Brain microvascular endothelial cell (primary cell): ENCODE measurements at places on chromosomes 6 and 20.
A peak's percentile ranks its signal among the peaks of the same experiment; 100 is the strongest.

GRCh38 chr6:120918137-120918536, 416.1 kb downstream of the TBC1D32 start:
- no peak for DNase-seq

GRCh38 chr6:163293286-163293685, 121.2 kb upstream of the QKI start:
- DNase-seq: no peak

GRCh38 chr20:16744178-16744807, 3.9 kb upstream of the OTOR start:
- no peak for DNase-seq

- DNase-seq: no peak
These were observed 47.3 kb downstream of the L3MBTL3 start for GRCh38 chr6:130065609-130066156.

DNA sequence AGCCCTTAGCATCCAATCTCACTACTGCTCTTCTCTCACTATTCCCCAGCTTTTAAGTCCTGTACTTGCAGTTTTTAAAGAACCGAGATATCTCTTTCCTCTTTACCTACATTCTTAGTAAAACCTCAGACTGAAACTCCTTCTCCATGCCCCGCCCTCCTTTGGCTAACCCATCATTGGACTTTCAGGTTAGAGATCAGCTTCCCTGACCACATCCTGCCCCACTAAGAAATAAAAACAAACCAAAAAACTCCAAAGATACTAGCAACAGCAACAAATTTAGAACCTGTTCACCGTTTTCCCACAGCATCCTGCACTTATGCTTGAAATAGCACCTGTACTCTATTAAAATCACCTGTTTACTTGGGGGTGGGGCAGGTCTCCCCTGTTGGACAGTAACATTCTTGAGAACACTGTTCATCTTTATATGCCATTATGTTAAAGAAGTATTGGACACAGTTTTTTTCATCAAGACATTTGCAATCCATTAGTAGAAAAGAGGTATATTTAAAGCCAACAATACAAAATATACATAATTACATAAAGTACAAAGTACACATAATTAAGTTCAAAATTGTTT, 16.3 kb upstream of the SMAP1 start:
- no peak for DNase-seq

- DNase-seq: no peak
These were observed 5.3 kb upstream of the STX11 start for GRCh38 chr6:144144996-144145395.

DNA sequence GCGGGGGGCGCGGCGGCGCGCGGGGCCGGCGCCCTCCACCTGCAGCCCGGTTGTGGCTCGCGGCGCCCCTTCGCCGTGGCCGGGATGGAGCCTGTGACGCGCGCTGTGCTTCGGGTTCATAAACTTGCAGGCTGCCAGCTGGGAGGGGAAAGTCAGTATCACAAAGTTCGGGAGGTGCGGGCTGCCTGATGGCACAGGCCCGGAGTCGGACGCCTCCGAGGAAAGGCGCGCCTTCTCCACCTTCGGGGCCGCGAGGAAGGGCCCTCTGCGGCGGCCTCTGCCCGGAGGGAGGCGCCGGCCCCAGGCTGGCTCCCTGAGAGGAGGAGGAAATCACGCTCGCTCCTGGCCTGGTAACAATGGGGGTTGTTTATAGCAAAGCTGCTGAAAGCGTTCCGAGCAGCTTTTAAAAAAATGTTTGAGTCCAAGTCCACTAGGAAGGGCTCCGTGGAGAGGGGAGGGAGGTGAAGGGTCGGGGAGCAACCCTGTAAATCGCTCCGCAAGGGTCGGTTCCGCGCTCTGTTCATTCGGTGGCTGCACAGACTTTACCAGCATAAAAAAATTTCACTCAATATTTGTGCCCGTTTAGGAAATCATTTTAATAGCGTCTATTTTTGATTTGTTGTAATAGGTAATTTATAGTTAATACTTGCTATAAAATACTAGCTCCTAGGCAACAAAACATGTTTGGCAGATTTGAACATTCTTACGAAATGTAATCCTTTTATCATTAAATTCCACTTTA, 1.0 kb downstream of the AFDN start:
- DNase-seq: no peak

DNA sequence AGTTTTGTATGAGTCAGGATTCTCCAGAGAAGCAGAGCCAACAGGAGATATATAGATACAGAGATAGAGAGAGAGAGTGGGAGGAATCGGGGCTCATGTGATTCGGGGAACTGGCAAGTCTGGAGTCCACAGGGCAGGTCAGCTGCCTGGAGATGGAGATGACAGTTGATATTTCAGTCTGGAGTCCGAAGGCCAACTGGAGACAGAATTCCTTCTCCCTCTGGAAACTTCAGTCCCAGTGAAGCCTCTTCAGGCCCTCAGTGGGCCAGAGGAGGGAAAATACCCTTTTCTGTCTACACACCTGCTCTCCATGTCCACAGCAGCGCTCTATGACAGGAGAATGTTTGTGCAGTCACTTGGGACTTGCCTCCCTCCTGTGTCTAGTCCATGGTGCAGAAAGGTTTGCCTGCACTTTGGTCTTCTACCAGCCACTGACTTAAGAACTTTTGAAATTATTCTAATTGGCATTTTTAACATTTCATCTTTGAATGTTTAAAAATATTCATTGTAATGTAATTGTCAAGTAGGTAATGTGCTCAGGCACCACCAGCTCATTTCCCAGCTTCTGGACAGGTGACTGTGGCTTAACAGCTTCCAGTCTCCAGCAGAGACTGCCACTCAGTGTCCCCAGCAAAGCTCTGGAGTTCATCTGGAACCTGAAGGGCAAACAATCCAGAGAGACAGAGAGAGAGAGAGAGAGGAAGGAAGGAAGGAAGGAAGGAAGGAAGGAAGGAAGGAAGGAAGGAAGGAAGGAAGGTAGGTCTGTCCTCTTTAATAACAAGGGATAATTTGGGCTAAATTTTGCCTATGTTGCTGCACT, 43.8 kb upstream of the AFDN start:
- no peak for DNase-seq

- no peak for DNase-seq
These were observed 77.0 kb upstream of the CD2AP start for GRCh38 chr6:47400581-47400980.

GRCh38 chr20:34938466-34939163, 17.0 kb downstream of the GSS start:
- no peak for DNase-seq

- no peak for DNase-seq
These were observed 107.1 kb upstream of the ASF1A start for GRCh38 chr6:118786596-118787453.

DNA sequence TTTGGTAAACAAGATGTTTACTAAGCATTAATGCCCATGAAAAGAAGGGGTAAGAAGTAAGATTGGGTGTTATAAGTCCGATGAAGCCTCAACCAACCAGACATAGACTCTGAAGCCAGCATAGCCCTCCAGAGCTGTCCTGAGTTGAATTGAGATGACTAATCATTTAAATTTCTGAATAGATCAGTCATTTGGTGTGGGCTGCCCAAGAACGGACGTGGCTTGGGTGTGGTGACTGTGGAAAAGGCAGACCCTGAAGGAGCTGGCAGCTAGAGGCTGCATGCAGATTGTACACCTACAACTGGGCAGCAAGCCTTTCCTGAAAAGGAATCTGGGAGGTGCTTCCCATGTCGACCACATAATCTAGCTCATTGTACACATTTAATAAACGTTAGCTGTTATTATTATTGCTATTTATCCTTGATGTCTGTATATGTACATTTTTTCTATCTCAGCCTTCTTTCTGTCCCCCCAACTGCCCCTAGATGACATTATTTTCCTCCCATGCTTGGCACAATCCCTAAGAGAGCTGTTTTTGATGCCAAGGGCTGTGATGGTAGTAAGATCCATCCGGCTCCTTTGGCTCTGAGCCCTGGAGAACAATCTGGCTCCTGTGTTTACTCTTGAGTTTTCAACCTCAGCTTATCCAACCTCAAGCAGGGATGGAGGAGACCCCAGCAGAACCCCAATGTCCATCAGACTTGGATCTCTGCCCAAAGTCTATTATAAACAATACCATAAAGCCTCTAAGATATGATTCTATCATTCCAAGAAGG, 57.6 kb upstream of the JAG1 start:
- DNase-seq: peak; percentile 77

GRCh38 chr6:167717867-167718266, 108.8 kb upstream of the AFDN start:
- DNase-seq: no peak

GRCh38 chr6:88855541-88856147, 107.8 kb downstream of the RNGTT start:
- no peak for DNase-seq

- no peak for DNase-seq
These were observed 26.1 kb downstream of the CGA start for GRCh38 chr6:87068795-87069194.

GRCh38 chr6:35191889-35192288, 21.9 kb upstream of the SCUBE3 start:
- DNase-seq: no peak

GRCh38 chr6:43736211-43736786, 33.7 kb upstream of the VEGFA start:
- DNase-seq: no peak

GRCh38 chr6:100833972-100834574, 47.1 kb downstream of the ASCC3 start:
- no peak for DNase-seq

- DNase-seq: peak; percentile 66
These were observed 11.4 kb upstream of the SOX12 start for GRCh38 chr20:313948-314347.

DNA sequence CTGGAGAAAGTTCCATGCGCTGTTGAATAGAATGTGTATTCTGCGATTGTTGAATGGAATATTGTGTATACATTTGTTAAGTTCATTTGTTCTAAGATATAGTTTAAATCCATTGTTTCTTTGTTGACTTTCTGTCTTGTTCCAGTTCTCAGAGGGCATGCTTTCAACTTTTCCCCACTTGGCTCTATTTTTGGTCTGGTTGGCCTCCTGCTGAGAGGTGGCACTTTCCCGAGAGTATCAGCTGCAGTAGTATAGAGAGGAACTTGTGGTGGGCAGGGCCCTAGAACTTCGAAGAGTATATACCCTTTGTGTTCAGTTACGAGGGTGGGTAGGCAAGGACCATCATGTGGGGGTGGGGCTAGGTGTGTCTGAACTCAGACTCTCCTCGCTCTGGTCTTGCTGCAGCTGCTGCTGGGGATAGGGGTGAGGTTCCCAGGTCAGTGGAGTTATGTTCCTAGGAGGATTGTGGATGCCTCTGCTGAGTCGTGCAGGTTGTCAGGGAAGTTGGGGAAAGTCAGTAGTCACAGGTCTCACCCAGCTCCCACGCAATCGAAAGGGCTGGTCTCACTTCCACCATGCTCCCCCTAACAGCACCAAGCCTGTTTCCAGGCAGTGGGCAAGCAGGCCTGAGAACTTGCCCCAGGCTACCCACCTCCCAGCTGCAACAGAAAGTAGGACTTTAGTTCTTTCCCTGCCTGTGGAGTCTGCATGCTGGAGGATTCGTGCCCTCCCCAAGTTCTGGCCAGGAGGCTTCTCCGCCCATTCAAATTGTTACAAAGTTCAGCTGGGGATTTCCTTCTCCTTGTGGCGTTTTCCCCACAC, 118.9 kb upstream of the SSTR4 start:
- no peak for DNase-seq

- DNase-seq: no peak
These were observed 66.5 kb downstream of the DLGAP4 start for GRCh38 chr20:36372666-36373065.

GRCh38 chr6:170000071-170000843, 248.8 kb downstream of the ERMARD start:
- no peak for DNase-seq

DNA sequence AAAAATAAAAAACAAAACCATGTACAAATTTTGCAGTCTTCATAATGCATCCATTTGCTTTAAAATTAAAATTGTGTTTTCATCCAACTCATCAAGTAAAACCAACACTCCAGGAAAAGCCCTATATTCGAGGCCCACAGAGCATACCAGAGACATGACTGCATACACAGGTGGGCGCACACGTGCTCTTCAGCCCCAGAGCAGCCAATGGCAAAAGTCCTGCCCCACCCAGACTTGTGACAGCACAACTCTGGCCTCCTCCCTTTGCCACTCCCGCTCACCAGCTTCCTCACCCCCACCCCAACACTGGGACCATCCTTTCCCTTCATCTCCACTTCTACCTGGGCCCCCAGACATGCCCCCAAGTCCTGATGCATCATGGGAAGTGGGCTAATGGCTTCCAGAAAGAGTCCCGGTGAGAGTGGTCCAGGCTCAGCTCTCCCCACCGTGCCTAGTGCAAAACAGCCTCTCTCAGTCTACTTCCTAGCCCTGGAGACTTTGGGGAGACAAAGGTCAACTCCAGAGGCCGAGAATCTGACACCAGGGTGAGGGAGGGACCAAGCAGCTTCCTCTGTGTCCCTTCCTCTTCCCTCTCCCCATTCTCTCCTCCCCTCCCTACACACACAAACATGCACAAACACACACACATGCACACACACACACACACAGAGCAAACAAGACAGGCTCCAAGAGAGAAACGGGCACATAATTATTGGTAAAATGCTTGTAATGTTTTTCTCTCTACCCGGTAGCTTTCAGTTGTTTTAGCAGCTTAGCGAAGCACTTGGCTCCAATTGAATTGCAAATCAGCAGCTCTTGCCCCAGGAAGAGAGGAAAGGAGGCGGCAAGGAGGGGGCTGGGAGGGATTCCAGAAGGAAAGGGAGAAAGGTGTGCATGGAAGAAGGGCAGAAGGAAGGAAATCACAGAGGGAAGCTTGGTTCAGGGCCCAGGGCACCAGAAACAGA, 14.3 kb downstream of the GRM4 start:
- DNase-seq: no peak

DNA sequence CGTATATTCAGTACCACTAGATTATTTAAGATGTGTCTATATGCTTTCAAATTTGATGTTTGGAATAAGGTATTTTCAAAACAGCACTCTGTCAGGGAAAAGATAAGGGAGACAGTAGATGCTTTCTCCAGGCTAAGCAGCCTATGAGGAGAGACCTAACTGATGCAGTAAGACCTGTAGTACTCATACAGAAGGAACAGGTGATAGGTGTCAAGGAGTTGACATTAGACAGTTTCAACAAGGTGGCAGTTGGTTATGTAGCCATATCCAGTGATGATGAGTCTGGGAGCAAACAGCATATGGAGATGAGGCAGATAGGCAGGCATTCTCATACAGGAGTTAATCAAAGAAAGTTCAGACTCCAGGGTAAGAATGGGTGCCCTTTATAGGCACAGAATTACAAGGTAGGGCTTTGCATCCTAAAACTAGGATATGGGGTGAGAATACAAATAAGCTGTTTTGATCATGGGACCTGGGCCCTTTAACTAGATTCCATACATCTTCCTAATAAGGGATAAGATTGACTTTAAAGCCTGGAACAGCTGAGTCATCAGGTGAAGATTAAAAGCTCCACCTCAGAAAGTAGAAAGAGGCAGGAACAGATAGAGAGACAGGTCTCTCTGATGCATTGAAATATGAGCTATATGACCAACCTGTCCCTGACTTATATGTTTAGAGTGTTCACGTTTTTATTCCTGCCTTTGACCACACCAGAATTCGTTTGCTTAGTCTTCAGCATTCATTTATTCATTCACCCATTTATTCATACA, 7.9 kb downstream of the RSPH4A start:
- DNase-seq: no peak

DNA sequence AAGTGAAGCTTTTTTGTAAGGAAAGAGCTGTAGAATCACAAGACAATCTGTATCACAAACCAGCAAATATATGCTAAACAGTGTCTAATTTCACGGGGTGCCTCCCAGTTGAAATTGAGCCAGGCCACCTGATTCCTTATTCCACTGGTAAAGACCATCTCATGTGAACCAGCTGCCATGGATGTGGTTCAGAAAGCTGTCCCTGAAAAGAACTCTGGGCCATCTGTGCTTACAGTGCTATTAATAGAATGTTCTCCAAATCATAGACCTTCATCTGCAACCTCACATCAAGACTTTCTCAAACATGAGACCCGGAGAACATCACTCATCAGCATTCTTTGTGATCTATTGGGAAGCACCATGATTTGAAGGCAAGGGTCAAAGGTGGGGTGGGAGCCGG, 89.7 kb downstream of the FBXO5 start:
- DNase-seq: no peak
